Activated CD4-positive, alpha-beta T cell treated with anti-CD3 and anti-CD28 coated beads for 4 hours (primary cell): ENCODE measurements at places on chromosomes 4 and X.

GRCh38 chrX:133980832-133981588 is 4.4 kb downstream of the GPC3 start:
- no peak for DNase-seq

DNA sequence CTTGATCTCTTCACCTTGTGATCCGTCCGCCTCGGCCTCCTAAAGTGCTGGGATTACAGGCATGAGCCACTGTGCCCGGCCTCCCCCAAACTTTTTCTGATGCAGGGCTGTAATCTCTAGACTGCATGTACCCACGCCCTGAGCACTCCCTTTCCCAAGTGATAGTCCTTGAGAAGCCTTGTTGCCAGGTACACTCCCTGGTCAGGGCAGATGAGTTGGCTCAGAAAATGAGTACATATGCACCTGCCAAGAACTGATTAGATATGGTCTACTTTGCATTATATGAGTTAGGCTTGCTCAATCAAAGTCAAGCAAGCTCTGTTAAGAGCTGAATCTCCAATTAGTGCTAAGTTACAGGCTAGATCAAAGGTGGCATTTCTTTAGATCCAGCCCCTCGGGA is 20.3 kb downstream of the APOO start:
- no peak for DNase-seq

GRCh38 chr4:63302078-63302477 is 1107.2 kb downstream of the TECRL start:
- no peak for DNase-seq

DNA sequence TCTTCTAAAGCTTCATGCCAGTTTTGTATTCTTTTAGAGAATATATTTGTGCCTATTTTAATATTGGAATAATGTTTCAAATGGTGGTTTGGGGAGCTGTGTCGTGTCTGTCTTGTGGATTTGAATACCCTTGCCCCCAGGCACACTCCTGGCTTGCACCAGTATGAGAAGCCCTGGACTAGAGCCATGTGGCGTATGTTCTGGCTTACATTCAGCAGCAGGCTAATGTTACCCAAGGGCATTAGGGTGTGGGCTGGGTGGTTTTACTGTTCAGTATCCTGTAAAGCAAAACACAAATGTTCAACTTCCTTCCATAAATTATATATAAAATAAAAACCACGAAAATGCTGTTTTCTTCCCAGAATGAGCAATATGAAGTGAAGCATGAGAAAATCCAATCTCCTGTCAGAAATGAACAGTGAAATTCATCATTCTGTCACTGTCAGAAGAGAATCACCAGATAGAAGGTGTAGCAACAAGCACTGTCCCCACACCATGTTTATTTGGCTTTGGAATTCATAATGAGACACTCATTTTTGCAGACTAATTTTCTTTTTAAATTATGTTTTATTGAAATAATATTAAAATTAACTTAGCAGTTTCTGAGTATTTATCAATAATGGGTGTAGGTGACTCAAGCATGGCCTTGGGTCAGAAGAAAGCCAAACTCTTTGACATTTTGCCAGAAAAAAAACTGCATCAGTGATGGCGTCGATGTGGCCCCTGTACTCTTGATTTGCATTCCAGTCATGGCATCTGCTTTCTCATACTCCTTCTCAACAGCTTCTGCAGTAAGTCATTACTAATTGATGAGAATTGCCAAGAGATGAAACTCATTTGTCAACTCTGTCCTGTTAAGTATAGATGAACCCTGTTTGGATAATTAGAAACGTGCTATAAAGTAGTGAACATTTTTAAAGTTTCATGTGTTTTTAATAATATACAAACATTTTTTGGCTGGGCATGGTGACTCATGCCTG is 43.8 kb downstream of the WWC2 start:
- no peak for DNase-seq

DNA sequence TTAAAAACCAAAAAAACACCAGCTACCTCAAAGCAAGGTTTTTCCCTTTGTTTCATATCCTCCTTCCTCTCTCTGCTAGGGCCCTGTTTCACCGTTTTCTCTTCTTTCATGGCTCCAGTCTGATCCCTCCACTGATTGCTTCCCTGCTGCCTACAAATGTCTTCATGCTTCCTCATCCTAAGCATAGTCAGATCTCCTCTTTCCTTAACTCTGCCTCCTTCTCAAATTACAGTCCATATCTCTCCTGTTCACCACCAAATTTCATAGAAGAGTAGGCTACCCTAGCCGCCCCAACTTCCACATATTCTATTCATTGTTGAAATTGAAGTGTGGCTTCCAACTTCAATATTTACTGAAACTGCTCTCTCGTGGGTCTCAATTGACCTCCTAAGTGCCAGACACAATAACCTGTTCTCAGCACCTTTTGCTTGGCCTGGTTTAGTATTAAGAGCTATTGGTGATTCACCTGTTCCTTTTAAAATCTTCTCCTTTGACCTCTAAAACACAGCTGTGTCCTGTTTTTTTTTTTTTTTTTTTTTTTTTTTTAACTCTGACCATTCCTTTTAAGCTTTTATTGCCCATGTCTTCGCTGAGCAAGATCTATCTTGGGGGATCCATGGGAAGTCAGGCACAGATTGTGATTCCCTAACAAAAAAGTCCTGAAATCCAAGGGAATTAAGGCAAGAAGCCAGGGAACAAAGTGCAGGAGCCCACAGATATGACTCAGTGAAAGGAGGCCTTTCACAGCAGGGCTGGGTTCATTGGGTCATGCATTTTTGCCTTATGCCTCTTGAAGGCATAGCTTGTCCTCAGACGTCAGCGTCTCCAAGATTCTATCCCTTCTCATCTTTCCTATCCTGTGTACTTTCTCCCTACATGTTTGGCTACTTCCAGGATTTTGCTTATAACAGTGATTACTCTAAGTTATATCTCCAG is 85.4 kb downstream of the RPS3A start:
- no peak for DNase-seq

DNA sequence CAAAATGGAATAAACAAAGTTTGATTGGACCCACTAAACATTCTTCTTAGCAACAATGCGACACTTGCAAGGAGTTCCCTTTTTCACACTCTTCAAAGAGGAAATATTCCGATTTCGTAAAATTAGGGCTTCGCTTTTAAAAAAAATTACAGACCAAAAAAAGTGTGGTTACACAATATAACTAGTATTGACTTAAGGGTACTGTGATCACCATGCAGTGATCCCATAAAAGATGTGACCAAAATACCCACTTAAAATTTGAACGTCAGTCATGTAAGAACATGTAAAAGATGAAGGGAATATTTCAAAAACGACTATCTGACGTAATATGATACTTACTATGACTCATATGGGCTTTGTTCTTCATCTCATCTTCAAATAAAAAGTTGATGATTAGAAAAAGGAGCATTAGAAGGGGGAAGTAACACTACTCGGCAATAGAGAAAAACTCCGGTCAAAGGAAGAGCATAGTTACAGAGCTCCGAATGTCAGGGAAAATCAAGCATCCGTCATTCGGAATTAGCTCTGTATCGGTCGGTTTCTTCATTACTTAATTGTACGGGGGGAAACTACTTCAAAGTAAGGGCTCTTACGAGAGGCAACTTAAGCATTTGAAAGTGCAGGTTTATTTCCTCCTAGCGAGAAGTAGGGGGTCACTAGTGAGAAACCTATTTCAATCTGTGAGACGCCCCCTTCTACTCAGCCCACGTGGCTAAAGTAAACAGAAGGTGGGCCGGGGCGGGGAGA is 1.3 kb upstream of the TET2 start:
- DNase-seq, result no peak

DNA sequence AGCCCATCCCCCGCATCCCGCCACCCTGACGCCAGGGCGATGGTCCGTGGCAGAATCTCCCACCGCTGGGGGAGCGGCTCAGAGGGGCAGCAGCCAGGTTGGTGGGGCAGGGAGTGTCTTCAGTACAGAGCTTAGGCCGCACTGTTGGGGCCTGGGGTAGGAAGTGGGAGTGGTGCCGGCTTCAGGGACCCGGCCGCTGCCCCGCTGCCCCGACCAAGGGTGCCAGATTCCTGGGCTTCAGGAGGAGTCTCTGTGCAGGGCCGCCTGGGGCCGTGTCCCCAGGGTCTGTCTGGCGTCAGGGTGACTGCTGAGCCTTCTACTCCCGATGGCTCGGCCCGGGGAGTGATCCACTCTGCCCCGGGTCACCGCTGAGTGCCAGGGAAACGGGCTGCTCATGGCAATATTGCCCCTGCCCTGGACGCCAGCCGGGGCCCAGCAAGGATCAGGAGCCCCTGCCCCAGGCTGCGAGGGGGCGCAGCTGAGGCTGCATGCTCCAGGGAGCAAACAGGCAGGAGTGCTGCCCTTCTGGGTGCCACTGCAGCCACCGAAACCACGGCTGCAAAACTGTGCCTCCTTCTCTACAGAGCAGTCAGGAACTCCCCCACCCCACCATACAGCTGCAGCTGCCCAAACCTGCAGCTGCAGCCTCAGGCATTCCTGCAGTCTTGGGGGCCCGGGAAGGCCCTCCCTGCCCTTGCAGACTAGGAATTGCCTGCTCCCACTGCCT is 1206.1 kb downstream of the ARAP2 start:
- no peak for DNase-seq

- no peak for DNase-seq
Observed at GRCh38 chrX:130147631-130148030, 18.0 kb downstream of the AIFM1 start.

DNA sequence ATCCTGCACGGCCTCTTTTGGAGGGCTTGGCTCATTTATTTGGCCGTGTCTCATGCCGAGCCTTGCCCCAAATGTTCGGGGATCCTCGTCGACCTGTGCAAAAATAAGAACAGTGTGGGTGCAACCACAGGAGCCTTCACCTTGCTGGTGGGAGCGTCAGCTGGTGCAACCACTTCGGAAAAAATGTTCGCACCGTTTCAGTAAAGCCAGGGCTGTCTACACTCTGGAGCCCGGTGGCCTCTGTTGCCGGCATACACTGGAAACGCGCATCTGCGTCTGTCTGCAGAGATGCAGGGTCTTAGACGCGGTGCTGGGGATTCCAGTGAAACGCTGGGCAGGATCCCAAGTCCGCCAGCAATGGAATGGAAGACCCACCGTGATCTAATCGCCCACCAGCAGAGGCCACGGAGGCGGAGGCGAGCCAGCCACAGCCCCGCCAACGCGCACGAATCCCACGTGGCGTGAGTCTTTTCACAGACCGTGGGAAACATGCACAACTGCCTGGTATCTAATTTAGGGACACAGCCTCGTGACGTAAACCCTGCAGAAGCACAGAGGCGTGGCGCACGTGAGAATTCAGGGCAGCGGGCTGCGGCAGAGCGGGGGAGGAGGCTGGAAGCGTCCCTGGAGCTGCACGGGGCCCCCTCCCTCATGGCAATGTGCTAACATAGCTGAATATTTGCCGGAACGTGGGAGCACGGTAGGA is 13.8 kb upstream of the MXD4 start:
- no peak for DNase-seq

DNA sequence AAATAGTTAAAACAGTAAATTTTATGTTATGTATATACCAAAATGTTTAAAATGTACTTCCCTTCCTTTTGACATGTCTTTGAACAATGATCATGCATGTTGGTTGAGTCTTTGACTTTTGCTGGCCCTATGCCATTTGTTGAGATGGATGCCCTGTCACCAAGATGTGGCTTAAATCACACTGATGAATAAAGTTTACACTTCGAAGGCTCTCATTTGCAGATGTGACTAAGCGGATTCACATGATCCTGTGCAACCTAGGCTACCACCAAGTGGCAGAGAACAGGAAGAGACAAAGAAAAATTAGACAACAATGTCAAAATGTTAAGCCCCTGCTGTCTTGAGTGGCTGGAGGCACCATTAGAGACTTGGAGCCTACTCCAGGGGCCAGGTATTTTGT is 139.9 kb downstream of the RAB28 start:
- DNase-seq, result no peak

DNA sequence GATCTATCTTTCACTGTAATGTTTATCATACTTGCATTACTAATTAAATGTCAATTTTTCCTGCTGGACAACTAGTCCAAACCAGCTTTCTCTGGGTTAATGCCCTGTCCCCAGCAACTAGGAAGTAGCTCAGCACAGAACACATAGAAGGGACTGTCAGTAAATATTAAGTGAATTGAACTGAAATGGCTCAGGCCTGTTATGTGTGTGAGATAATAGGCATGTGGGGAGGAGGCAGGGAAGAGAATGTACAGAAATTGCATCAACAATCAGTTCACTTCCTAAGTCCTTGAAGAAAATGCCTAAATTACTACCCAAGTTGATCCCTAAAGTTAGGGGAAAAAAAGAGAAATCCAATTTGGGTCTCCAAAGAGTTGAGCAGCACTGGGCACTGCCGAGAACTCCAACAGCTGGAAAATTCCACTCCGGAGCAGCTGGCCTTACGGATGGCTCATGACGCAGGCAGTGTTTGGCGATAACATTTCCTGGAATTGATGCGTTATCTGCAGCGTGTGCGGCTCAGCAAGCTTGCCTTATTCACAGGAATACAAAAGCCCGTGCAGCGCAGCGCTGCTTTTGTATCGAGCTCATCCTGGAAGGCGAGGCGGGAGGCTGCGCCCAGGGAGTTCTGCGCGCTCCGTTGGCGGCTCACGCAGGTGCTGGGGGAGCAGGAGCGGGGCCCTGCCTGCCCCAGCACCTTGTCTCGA is 297.3 kb upstream of the LCORL start:
- no peak for DNase-seq

- no peak for DNase-seq
Observed at GRCh38 chrX:31658360-31658759, 586.5 kb upstream of the FTHL17 start.

- no peak for DNase-seq
Observed at GRCh38 chr4:53174823-53175222, 191.0 kb downstream of the SCFD2 start.

DNA sequence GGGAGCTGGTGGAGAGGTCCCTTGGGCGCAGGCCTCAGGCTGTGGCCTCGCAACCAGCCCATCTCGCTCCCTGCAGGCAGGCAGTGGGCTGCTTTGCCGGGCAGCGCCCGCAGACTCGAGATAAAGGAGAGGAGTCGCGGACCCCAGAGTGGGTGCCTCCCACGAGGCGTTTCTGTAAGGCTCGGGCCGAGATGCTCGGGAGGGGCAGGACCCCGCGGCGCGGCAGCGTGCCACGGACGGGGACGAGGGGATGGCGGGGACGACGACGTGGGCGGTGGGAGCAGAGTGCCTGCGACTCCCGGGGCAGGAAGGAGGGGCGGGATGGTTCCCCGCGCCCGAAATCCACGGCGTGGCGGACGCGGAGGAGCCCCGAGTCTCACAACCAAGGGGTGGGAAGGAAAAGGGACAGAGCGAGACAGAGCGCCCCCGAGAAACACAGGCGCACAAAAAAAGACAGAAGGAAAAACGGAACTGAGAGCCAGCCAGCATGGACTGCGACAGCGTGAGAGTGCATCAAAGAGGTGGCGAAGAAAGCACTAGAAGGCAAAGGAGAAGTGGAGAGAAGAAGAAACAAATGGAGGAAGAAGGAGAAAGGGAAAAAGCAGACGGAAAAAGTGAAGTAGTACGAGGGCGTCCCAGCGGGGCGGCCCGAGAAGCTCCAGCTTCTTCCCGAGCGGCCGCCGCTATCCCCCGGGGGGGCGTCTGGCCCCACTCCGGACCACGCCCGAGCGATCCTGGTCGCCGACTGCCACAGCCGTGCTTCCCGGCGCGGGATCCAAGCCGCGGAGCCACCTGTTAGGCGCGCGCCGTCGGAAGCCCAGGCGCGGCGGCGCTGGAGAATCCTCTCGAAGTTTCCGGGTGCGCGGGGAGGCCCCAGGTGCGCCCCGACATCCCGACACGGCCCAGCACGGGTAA is 1.5 kb downstream of the BEND4 start:
- DNase-seq, result no peak
